Inflammatory macrophage treated with lipopolysaccharide for 1 hour (primary cell): ENCODE measurements at places on chromosomes 4 and X.

GRCh38 chr4:12116009-12116552 is 687.4 kb upstream of the HS3ST1 start:
- DNase-seq, result no peak

DNA sequence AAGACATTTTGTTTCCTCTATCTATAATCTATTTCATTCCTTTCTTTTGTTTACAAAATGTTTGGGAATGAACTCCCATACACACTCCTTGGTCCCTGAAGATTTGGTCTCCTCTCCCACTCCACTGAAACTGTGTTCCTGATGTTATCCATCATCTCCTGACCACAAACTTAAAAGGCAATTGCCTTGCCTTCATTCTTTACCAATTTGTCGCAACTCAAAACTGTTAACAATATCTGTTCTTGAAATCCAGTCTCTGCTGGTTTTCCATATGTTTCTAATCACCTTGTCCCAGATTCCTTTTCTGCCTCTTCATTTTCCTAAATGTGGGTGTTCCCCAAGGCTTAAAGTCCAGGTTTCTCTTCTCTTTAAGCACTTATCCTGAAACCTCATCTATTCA is 262.2 kb upstream of the TTC29 start:
- DNase-seq, result no peak

DNA sequence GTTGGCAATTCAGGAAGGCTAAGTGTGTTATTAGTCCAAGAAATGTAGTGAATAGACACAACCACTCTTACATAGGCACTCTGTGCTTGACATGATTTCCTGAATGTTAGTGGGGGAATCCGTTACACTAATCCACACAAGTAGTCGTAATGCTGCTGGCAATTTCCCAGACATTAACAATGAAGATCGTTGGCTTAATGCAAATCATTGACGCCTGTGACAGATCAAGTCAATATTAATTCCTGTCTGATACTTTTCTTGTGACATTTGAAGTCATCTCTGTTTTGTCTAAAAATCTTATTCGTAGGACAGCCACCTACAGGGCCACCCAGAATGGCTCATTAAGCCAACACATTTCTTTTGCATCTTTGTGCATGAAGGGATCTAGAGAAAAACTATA is 939.1 kb upstream of the FTHL17 start:
- no peak for DNase-seq

GRCh38 chr4:1579001-1579900 is 104.9 kb downstream of the FAM53A start:
- DNase-seq, result peak; percentile 74

- DNase-seq, result no peak
Observed at GRCh38 chrX:18899796-18900380, 84.0 kb downstream of the PHKA2 start.

DNA sequence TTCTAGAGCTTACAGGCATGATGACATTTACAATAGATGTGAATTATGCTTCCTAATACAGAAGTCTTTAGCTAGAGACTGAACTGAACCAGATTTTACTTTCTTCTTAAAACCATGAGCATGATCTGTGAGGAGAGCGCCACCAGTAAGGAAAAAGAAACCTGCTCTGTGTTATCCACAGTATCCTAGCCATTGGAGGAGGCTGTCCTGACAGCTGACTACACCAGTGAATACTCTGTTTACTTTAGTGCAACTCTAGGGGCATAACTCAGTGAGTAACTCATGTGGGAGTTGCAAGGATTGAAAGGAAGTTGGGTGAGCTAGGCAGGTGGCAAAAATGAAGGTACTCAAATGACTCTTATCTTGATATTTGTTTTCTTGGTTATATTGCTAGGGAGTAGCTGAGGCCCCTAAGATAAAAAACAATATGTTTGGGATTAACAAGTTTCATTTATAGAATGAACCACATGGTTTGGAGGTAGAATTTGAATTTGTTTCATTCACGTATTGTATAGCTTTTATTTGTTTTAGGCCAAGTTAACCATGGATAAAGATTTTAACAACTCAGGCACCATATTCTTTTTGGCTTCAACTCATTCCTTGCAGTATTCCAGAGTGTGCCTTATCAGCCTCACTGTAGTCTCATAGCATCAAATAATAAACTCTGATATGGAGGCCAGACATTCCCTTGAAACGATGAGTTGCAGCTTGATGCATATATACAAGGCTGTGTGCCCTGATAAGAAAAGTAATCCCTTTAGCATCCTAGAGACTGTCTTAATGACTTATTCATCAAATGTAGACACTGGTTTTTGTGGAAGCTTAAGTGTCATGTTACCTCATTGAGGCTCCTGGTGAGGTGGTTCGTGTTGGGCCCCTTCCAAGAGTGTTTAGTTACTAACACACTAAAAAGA is 2.5 kb downstream of the BMP3 start:
- no peak for DNase-seq

GRCh38 chrX:2875798-2876399 is 47.2 kb downstream of the GYG2 start:
- DNase-seq, result peak; percentile 6

DNA sequence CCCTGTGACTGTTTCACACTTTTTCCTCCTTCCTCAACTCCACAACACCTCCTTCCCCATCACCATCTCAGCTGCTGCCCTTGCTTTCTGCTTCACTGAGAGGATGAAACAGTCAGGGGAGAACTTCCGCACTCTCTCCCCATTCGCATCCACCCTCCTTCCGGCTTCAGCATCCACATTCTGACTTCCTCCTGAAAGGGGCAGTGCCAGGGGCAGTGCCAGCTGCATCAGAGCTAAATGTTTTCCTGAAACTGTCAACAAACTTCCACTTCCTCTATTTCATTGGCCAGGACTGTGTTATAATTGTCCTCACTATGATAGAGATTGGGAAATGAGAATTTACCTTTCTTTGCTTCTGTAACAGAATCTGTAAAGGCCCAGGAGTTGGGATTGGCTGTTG is 18.2 kb upstream of the RASL11B start:
- DNase-seq, result peak; percentile 42

DNA sequence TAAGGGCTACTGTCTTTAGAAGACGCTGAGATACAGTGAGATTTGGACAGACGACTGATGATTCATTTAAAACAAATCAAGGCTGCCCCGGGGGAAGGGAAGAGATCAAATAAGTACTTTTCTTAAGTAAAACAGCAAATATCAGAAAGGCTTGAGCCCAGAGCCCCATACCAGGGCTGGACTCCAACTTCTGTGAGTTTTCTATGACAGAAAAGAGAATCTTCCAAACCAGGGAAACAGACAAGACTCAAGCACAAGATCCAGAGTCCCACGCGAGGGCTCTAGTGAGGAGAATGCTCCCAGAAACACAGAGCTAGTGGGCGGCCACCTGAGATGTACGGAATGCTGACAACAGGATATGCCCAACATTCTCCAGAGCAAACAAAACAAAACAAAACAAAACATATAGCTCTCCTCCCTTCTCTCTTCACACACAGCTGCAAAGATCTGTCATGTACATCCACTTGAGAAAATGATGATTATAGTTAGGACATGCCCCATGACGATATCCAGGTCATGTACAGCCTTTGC is 13.1 kb downstream of the ACSL1 start:
- no peak for DNase-seq

- peak; percentile 0 for DNase-seq
Observed at GRCh38 chrX:149903889-149904748, 23.1 kb downstream of the MAGEA8 start.

DNA sequence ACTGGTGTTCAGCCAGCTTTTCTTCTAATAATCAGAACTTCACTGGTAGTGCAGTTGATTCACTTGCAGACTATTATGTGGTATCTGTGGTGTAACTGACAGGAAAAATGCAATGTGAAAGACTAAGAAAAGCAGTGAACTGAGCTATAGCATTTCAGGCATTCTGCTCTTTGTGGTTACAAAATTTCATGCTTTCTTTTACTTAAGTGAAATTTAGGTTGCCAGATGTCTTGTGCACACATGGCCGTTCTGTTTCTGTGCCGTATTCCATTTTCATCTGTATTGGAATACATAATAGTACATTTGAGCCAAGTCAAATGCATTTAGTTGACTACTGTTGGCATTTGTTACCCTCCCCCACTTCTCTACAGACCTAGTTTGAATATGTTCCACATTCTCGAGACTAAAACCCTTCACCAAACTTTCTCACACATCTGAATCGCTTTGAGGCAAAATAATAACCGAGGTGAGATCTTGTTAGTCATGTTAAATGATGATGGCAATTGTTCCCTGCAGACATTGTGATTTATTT is 8.2 kb downstream of the RTL3 start:
- no peak for DNase-seq
